NCI-H526 (cell line): ENCODE measurements at places on chromosomes 4 and X.

GRCh38 chr4:149493492-149493891, 322.2 kb downstream of the IQCM start:
- no peak for DNase-seq

- DNase-seq: no peak
These were observed 24.1 kb upstream of the PI4K2B start for GRCh38 chr4:25209702-25210101.

DNA sequence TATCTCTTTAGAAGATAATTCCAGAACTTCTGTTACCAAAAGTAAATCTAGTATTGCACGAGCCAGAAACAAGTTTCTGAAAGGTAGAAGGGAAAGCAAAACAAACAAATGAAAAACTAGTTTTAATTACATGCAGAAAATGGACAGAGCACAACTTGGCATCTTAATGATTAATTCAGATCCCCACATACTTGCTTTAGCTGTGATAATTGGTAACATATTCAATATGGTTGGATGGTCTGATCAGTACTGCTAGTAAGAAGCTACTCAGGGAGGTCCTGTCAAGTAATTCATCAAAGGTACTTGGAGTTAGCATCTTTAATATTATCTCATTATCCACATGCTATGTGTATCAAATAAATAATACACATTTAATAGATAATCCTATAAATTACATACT, 204.3 kb downstream of the TRAM1L1 start:
- no peak for DNase-seq

GRCh38 chr4:188971125-188971524, 831.9 kb downstream of the TRIML1 start:
- no peak for DNase-seq

DNA sequence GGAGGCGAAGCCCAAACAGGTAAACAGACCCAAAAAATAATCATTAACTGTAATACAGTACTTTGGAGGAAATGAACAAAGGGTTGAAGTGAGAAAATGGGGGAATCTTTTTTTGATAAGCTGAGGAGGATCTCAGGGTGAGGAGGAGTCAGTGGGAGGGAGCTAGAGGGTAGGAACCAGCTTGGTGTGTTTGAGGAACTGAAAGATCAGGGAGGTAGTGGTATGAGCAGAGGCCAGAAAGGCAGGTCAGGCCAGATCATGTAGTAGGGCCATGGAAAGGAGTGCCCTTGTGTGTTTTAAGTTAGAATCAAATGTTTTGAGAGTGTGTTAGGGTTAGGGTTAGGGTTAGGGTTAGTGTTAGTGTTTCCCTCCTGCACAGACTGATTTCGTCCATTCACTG, 48.8 kb downstream of the PPP2R2C start:
- DNase-seq: no peak

DNA sequence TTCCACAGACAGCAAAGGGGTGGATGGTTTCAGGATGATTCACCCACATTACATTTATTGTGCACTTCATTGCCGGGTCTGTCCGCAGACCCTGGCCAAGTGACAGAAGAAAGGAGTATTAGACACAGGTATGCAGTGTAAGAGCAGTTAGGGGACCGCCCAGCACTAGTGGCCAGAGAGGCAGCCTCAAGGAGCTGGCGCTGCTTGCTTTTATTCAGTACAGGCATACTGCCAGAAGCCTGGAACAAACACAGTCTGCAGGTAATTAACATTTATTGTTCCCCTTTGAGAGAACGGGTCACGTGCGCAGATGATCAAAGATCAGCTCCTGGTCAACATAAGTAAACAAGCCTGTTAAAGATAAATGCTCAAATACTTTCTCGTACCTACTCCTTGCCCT, 1639.0 kb upstream of the IGFBP7 start:
- DNase-seq: no peak

DNA sequence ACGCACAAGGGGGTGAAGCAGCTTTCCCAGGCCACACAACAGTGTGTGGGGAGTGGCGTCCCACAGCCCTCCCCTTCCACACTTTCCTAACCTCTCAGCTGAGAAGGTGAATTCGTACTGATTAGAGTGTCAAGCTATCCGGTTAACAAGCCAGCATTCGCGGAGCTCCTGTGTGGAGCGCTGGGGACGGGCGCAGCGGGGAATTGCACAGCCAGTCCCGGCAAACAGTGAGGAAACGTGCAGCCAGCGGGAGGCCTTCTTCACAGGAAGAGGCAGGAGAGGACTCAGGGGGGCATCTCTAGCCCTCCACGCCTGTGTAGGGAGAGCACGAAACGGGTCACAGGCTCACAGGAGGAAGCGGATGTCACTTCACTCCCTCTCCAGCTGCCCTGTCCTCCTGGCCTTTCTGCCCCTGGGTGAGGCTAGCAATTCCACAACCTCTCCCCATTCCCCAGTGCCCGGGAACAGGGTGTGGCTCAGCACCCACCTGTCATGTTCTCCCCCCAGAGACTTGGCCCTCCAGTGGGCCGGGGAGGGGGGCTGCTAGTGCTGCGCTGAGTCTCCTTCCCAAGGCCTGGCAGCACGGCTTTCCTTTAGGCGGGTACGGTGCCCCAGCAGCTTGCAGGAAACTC, 117.3 kb downstream of the CPZ start:
- DNase-seq: no peak

DNA sequence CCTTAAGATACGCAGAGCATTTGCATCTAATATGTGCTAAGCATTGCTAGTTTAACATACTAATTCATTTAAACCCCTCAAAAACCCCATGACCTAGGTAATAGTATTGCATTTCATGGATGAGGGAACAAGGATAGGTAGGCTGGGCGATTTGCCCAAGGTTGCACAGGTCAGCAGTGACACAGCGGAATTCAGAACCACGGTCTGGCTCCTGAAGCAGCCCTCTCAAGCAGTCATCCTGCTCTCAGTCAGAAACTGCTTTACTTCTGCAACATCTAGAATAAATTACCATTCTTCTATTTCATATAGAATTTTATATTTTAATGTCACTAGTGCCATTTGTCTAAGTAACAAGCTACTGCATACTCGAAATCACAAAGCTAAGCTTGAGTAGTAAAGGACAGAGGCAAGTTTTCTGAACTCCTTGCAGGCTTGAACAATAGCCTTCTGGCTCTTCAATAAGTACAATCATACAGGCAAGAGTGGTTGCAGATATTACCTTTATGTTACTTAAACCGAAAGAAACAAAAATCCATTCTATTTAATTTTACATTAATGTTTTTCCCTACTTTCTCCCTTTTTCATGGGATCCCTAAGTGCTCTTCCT, 555 bp upstream of the SPP1 start:
- DNase-seq: peak; percentile 15

DNA sequence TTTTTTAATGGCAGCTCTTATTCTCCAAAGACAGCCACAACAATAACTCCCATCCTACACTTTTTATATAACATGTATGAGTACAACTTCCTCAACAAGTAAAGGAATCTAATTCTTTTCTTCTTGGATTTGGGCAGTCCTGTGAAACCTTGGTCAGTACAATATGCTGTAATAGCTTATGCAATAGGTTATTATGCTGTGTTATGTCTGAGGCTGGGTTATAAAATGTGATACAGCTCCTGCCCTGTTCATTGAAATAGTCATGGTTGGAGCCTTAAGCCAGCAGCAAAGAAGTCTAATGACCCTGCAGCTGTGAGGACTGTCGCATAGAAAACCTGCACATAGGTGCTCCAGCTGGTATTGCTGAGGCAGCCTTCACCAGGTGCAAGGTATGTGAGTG, 215.8 kb upstream of the RASGEF1B start:
- DNase-seq: no peak

- peak; percentile 81 for DNase-seq
These were observed 337 bp downstream of the STIM2 start for GRCh38 chr4:26860922-26861433.
